ENCODE measurements at places on chromosomes 7 and 10.

DNA sequence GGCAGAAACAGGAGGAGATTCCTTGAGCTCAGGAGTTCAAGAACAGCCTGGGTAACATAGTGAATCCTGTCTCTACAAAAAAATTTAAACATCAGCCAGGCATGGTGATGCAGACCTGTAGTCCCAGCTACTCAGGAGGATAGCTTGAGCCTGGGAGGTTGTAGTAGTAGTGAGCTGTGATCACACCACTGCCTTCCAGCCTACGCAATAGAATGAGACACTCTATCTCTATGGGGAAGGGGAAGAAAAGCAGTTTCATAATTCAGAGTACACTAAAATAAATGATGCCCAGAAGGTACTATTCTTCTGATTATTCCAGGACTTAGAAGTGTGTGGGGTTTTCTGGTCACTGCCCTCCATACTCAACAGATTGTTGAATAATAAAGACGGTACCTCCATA lies 177.3 kb downstream of the KMT2E start:
- no peak for DNase-seq

- no peak for DNase-seq
Observed at GRCh38 chr10:14010769-14011574, 319.8 kb downstream of the FRMD4A start.

- peak; percentile 24 for DNase-seq
Observed at GRCh38 chr10:63007112-63007511, 126.0 kb upstream of the NRBF2 start.

GRCh38 chr10:122744257-122744656 lies 44.6 kb upstream of the C10orf120 start:
- no peak for DNase-seq

- DNase-seq = no peak
Observed at GRCh38 chr7:116527521-116527920, 2.7 kb downstream of the CAV1 start.

DNA sequence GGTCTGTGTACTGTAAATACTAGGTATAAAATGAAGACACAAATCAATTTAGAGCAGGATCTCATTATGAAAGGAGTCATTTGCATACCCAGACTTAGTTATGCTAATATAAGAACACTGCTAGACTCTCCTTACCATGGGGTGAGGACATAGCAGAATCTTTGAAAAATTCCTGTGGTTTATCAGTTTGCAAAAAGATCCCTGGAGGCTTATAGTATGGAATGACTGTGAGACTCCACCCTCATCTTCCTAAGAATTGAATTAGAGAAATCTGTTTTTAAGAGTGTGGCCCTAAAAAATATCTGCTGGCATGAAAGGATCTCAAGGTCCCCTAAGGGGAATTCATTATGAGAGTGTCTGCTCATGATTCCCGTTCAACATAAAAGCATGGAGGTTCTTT lies 63.2 kb downstream of the WNT2 start:
- no peak for DNase-seq

DNA sequence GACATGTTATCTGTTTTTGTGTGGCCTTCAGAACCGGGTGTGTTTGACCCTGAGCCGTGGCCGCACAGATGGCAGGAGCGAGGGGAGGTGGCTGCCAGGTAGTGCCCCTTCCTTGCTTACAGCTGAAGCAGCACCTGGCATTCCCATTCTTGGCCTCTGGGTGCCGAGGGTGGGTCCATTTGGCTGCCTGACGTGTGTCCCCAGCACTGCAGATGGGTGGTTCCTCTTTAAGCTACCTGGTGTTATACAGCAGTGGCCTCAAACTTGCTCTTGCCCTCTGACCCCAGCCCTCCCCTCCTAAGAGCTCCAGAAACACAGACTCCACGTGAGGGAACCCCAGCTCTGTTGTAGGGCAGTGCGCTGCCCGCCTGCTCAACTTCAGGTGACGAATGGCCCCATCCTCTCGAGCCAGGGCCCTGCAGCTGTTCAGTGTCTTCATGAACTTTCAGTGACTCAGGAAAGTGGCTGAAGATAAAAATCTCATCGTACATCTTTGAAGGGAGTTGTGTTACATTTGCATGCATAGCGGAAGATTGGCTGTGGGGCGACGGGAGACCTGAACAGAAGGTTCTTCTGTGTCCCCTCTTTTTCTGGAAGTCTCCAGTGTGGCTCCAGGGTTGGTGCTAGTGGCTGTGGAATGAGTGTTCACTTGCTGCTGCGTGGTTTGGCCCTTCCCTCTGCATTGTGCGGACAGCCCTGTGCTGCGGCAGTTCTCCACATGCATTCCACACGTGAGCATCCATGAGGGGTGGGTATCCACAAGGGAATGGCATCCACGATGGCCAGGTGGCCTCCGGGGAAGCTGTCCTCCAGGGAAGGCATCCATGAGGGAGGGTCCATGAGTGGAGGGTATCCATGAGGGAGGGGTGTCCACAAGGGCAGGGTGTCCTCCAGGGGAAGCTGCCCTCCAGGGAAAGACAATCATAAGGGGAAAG lies 91.6 kb downstream of the INPP5A start:
- DNase-seq = no peak

DNA sequence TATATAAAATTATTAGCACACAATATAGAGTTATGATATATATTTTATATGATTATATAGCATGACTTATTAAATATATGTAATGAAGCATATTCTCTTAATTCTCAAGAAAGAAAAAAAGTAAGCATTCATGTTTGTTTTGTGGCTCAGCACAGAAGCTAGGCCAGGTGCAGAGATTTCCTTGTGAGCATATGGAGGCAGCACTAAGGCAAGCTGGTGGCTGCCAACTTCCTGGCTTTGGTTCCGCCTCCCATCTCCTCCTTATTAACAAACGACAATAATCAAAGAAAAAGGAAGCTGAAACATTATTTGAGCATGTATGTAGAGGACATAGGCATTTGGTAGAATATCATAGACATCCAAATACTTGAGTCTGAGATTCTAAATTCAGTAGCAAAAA lies 130.3 kb downstream of the ST7 start:
- DNase-seq = no peak

DNA sequence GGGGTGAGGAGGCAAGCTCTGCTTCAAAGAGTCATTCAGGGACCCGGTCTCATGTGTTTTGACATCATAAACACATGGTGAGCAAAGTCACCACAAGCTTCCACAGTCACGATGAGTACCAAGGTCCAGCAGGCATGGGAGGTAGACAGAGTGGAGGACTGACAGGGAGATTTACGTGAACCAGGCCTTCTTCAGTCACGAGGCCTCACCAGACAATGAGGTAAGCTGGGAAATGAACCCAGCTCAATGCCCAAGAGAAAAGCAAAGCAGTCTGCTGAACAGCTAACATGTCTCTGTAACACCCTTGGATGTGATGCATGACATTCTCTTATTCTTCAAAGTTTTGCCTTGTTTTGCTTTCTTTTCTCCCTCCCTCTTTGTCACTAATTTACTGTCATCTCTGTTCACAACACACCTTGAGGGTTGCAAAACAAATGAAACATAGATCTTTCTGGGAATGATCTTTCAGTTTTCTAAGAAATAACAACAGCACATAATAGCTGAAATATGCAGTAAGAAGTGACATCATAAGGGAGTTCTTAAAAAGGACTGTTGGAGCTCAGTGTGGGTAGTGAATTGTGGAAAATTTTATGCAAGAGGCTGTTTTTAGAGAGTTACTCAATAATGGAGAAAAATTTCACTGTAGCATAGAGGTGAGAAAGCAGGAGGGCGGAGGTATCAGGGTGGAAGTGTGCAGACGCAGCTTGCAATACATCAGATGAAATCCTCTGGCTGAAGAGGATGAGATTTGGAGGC lies 9.0 kb downstream of the PPP1R17 start:
- DNase-seq = no peak

- no peak for DNase-seq
Observed at GRCh38 chr10:112434988-112435619, 11.6 kb downstream of the ZDHHC6 start.

DNA sequence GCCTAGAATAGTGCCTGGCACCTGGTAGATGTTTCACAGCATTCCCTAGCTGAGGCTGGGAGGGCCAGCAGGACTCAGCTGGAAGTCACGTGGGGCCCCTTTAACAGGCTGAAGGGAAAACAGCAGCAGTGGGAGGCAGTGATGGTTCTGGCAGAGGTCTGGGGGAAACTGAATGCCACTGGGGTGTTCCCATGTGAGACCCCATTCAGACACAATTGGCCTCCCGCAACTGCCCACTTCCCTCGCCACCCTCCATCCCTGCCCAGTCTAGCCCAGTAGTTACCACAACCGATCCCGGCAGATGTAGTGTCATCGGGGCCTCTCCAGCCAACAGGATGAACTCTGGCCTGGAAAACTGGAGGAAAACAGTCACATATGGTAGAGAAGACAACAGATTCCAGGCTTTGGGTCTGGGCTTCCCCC lies 38.3 kb downstream of the FRMPD2 start:
- DNase-seq = no peak

- DNase-seq = no peak
Observed at GRCh38 chr7:51635775-51636174, 319.2 kb upstream of the COBL start.

DNA sequence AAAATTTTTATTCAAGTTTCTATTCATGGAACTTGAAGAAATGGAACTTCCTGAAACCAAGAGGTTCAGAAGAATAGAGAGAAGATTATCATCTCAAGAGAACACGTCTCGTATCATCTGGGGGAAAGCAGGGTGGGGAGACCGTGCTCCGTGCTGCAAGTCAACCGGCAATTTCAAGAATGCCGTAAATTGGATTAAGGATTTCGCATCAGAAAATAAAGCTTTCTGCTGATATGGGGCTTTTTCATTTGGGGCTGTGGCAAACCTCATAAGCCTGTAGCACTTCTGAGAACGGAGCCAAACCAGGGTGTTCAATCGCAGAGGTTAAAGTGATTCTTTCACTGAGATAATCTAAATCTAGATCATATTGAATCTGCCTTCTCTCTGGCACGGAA lies 150.1 kb upstream of the NPS start:
- no peak for DNase-seq

DNA sequence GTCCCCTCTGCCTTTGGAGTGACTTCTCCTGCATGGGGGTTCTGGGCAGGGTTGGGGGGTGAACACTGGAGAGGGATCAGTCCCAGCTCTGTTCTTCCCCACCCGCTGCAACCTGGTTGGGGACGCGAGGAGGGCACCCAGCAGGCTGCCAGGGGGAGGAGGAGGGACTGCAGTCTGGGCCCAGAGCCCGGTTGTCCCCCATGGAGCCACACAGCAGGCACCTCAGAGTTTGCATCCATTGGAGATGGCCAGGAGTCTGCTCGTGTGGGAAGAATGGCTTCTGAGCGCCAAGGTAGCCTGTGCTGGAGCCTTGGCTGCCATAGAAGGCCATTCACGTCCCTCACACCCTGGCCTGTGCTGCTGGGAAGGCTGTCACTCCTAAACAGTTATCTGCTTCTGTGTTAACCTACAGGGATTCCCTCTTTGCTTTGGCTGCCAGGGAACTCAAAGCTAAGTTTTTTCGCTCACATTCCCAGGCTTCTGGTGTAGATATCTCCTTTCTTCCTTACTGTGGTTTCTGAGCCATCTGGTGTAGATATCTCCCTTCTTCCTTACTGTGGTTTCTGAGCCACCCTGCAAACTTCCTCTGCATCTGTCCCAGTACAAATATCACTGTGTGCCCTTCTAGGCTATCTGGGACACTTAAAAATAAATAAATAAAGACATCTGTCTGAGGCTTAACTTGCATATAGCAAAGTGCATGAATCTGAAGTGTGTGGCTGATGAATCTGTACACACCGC lies 133.7 kb downstream of the LHPP start:
- no peak for DNase-seq

GRCh38 chr7:128167042-128167701 lies 73.9 kb upstream of the LEP start:
- DNase-seq = peak; percentile 28

DNA sequence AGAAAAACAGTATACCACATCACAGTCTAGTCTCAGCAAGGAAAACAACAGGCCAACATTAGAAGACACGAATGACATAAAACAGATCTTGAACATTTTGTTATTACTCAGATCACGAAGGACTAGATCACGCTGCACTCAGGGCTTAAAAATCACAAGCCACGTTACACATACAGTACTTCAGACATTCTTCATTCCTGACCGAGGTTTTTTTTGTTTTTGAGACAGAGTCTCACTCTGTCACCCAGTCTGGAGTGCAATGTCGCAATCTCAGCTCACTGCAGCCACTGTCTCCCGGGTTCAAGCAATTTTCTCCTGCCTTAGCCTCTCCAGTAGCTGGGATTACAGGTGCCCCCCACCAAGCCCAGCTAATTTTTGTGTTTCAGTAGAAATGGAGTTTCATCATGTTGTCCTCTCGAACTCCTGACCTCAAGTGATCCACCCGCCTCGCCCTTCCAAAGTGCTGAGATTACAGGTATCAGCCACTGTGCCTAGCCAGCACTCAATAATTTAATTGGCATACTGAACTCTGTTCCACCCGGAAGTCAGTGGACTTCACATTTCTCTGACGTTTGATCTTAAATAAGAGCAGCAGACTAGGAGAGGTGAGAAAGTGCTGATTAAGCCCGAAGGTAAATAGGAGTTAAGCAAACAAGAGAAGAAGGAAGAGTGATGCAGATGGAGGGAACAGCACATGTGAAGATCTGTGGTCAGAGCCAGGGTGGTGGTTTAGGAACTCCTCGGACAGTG lies 3.5 kb downstream of the AIMP2 start:
- no peak for DNase-seq

- DNase-seq = no peak
Observed at GRCh38 chr7:117775801-117776200, 97.4 kb downstream of the CTTNBP2 start.

Measured in activated CD4-positive, alpha-beta T cell treated with anti-CD3 and anti-CD28 coated beads for 48 hours (primary cell).